Hematopoietic multipotent progenitor cell treated with erythropoietin and hydrocortisone succinate and interleukin-3 and kit ligand, for 15 days (in vitro differentiated cells): ENCODE measurements at places on chromosomes 7 and 10.

GRCh38 chr10:97442277-97442676 is 3.5 kb downstream of the EXOSC1 start:
- DNase-seq: no peak

GRCh38 chr10:109992485-109992884 is 15.3 kb upstream of the ADD3 start:
- no peak for DNase-seq

- no peak for DNase-seq
Observed at GRCh38 chr10:129258283-129258923, 208.6 kb upstream of the MGMT start.

- no peak for DNase-seq
Observed at GRCh38 chr10:7559386-7559785, 107.4 kb downstream of the ITIH5 start.

DNA sequence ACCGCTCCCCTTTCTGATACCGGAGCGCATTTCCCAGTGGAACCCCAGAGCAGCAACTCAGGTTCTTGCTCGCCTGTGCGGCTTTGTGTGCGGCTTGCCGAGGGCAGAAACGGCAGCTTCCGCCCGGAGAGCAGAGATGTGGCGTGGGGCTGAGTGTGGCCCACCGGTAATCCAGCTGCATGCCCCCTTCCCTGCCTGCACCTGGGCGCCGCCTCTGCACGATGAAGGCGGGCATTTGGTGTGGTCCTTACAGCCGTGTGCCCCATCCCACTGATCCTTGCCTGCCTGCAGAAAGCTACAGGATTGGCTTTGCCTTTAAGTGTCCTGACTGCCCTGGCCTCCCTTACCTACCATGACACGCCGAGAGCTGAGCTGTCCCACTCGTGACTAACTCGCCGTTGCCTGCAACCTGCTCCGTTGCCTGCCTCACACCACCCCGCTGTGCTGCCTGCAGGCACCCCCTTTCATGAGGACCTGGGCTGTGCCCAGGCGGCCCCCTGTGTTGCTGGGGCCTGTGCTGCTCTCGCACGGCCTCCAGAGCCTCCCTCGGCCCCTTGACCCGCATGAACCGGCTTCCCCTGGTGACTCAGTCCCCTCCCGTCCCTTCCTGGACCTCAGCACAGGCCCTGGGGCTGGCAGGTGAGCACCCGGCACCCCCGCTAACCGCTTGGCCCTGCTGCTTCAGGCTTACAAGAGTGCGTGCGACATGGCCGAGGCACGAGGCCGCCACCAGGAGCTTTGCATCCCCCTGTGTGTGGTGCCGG is 48.0 kb downstream of the PITRM1 start:
- DNase-seq: no peak

GRCh38 chr7:155842496-155843265 is 30.4 kb upstream of the SHH start:
- DNase-seq: no peak

DNA sequence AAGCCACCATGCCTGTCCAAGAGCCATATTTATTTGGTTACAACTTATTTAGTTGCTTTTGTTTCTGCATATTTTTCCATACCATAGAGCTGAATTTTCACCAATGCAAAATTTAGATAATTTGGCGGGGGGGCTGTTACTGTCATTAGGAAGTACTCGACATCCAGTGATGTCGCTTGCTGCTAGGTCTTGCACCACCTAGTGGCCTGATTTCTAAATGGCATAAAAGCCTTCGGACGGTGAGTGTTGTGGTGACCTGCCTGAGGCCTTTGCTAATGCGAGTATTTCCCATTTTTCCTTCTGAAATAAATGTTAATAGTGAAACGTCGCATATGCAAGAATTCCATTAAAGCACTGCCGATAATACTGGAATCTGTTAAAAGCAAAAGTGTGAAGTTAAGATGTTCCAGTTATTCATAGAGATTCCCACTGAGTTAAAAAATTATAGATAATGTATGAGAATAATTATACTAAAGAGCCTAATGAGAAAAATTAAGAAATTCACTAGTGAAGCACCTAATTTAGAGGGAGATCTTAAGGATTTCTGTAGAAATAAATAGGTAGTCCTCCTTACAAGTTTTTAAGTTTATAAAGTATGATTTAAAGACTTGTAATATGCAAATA is 86.1 kb upstream of the DNAJB6 start:
- DNase-seq: peak; percentile 77

DNA sequence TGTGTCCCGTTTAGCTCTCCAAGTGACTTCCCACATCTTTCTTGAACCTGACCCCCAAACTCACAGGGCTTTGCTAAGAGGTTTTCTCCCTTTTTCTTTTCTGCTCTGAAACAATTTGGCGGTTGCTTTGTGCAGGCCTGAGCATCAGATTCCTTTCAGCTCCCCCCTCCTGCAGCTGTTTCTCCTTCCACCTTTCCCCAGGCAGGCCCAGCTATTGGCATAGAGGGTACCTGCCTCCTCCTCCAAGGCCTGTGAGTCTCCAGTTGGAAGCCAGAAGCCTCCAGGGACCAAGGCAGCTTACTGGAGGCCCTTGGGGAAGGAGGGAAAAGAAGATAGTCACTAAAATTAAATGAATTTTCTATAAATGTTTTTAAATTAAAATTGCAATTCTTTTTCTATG is 7.7 kb downstream of the VAX1 start:
- DNase-seq: no peak

GRCh38 chr7:84513061-84513460 is 318.5 kb upstream of the SEMA3A start:
- no peak for DNase-seq

DNA sequence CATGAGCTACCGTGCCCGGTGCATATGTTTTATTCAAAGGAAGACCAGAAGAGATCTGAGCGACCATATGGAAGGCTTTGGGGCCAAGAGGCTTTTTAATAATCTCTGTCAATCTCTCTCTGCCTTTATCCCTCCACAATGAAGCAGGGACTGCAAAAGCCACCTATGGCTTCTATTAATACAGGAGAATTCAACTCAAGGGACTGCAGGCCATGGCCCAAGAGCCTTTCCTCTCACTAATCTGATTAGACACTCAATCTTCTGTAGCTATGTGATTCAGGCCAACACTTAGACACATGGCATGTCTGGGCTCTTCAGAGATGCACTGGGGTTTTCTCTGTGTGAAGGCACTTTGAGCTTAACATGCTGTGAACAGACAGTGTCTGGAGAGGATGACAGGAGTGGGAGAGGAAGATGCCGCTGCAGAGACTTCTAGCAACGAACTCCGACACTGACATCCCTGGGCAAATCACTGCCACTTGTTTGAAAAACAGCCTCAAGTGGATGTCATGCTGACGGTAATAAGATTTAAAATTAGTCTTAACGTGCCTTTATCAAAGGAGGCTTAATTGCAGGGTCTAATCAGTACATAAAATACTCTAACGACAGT is 114.4 kb upstream of the AOAH start:
- DNase-seq: no peak

DNA sequence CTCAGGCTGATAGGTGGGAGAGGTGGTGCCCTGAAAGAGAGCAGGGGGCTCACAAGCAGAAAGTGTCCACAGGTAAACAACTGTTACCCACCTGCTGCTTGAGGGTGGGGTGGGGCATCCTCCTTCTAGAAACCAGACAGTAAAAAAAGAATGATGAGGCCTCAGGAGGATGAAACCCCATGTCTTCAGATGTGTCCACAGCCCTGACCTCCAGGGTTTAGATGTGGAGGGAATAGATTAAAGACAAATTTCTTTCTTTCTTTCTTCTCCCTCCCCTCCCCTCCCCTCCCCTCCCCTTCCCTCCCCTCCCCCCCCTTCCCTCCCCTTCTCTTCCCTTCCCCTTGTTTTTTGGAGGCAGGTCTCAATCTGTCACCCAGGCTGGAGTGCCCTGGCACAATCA is 333.5 kb upstream of the NUPR2 start:
- no peak for DNase-seq

GRCh38 chr7:510782-511281 is 8.8 kb downstream of the PDGFA start:
- DNase-seq: no peak

DNA sequence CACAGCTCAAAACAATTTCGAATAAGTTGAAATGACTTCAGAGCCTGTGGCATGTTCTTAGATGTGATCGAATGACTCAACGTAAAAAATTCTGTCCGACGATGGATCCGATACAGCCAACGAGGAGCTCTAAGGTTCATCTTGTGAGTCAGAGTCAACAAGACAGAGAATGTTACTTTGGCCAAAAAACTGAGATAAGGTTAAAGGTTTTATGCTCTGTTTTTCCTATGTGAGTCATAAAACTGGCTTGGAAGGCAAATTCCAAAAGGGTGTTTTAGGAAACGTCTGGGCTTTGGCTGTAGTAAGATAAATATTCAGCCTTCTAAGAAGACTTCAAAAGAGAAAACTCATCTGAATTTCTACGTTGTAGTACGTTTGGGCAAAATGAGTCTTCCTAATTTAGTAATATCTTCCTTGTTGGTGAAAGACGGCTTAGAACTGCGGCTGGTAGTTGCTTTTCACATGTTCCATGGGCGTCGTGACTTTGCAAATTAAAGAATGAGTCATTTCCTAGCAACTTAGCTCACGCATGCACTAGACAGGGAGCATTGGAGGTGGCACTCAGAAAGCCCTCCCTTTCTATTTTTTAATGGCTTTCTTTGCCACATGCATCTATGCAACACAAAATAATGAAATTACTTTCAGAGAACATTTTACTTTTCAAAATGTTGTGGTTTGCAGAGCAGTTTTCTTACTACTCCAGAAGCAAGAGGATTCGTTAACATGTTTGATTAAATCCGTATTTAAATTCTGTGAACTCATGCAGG is 28.2 kb downstream of the PFKP start:
- DNase-seq: peak; percentile 92

GRCh38 chr7:21448974-21449373 is 21.1 kb downstream of the SP4 start:
- no peak for DNase-seq

- no peak for DNase-seq
Observed at GRCh38 chr7:119994928-119995327, 278.0 kb upstream of the KCND2 start.

- no peak for DNase-seq
Observed at GRCh38 chr10:129101232-129101980, 365.6 kb upstream of the MGMT start.

DNA sequence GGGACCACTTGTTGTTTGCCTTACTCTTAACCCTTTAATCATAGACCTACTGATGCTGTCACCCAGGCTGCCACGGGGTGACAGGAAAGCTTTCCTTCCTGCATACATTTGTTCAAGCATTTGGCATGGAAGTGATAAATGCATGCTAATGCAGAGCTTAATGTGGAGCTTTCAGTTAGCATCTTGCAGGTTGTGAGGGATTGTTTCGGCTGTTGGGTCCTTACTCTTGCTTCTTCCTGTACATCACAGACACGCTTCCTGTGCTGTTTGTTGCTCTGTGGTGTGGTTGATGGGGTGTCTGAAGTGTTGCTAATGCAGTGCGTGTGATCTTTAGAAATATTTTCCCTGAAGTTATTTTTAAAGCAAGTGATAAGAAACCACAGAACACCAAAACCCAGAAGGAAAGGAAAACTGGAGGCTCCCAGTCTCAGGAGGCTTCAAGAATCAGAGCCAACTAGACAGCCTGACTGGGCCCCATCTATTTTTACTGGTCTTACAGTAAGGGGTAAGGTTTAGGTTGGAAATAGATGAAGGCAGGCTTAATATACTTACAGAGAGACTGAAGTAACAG is 143.1 kb downstream of the CHN2 start:
- DNase-seq: no peak

DNA sequence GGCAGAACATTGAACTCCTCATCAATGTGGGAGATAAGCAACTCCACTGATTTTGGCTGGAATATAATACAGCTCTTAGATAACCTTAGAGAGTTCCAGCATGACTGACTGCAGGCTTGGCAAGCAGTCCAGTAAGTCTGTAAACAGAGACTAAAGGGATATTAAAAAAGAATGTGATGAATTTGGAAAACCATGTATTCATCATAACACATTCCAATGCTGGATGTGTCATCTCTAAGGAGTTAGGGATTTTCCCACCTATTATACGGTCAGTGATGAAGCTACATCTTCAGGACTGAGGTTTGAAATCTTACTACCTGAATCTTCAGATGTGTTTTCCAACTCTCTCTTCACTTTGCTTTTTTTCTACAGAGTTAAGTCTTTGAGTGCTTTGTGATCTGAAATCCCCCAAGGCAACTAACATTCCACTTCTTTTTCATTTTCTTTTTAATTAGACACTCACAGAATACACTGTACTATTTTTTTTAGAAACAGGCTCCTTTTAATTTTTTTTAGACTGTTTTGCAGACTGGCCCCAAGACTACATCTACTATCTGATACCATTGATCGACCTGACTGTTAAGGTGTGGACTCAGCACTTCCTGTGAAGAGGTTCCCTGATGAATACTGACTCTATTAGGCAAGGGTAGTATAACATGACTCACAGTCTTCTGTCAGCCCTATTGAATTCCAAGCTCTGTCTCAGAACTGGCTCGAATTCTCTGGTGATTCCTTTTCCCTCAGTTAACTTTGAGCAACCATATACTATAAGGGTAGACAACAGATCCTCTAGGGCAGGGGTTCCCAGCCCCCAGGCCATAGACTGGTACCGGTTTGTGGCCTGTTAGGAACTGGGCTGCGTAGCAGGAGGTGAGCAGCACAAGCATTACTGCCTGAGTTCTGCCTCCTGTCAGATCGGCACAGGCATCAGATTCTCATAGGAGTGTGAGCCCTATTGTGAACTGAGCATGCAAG is 678.2 kb downstream of the GRM8 start:
- no peak for DNase-seq

- no peak for DNase-seq
Observed at GRCh38 chr10:112532189-112532588, 85.2 kb downstream of the VTI1A start.

DNA sequence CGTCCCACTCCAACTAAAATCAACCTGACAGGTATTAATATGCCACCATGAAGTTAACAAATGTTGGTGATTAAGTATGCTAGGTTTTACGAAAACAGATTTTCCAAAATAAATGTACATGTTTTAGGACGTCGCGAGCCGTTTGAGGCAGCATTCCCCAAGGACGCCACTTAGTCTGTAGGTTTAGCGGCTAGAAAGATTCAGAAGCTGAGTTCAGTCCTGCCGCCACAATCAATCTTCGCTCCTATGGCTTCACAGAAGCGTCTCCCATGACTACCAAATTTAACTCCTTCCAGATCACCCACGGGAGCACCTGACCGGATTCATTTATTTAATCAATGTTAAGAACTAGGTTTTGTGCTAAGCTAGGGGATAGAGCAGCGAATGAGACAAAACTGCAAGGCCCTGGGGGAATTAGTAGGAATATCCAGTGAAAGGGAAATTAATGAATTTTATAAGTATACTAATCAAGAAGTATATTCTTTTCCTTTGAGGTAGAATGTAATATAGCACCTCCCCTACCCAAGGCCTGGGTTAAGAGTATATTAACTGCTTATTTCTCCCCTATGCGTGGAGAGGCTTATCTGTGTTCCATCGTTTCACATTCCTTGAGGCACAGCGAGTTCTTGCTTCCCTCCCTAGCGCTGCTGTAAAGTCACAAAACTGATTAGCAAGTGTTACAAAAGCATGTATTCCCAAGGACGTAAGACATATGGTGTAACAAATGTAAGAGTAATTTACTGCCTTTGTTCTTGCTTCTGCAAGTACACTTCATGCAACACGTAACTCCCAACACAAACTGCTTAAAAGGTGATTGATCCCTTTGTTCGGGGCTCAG is 994 bp upstream of the CYP51A1 start:
- no peak for DNase-seq
